Activated CD4-positive, alpha-beta T cell treated with anti-CD3 and anti-CD28 coated beads, Interleukin-2, amount 50 U/mL, for 24 hours (primary cell): ENCODE measurements at places on chromosomes 16 and 17.

GRCh38 chr17:35088356-35088880 lies 24.9 kb upstream of the RFFL start:
- DNase-seq: no peak

DNA sequence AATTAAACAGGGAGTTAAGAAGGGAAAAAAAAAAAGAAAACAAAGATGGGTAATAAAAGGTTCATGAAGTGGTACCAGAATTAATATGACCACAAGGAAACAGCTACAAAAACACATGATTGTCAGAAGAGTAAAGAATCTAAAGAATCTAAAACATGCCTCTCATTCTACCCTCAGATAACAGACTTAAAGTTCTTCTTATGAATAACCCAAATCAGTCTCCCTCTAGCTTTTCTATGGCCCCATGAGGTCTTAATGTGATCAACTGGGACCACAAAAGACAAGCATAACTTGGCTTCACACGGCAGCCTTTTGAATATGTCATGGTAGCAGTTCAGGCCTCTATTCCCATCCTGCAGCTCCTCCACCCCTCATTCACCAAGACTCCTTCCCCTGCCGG lies 6.9 kb downstream of the MYH10 start:
- no peak for DNase-seq

- no peak for DNase-seq
Measured at GRCh38 chr17:59825533-59826322, 67.0 kb downstream of the TUBD1 start.

- DNase-seq: no peak
Measured at GRCh38 chr16:24953721-24954120, 61.4 kb downstream of the ARHGAP17 start.

DNA sequence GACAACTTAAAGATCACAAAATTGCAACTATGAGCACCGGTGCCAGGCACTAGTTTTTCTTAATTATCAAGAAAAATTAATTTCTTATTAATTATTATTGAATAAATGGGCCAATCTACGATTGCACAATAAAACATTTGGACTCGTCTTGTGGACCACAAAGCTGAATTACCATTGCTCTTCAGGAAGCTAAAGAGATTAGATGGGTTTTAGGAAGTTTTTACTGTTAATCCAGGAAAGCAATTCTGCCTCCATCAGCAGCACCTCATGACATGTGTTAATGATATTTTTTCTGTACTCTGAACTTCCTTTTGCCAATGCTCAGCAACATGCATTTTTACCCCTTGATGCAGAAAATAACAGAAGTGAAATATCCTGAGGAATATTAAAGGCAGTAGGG lies 37.9 kb downstream of the HS3ST3A1 start:
- no peak for DNase-seq

DNA sequence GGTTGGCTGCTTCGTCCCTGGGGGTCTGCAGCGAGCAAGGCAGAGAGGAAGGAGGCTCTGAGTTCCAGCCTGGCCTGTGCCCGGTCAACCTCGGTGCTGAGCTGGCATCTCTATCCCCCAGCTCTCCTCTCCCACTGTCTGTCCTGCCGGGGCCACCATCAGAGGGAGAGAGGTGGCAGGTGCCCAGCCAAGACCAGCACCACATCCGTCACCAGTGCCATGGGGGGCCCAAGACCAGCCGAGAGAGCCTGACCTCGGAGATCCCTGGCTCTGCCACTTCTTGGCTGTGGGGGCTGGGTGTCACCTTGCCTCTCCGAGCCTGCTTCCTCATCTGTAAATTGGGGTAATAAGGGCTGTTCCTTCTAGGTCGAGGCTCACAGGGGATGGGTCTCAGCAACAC lies 560 bp upstream of the P2RX1 start:
- no peak for DNase-seq

- DNase-seq: no peak
Measured at GRCh38 chr17:60361889-60362288, 30.0 kb downstream of the USP32 start.

DNA sequence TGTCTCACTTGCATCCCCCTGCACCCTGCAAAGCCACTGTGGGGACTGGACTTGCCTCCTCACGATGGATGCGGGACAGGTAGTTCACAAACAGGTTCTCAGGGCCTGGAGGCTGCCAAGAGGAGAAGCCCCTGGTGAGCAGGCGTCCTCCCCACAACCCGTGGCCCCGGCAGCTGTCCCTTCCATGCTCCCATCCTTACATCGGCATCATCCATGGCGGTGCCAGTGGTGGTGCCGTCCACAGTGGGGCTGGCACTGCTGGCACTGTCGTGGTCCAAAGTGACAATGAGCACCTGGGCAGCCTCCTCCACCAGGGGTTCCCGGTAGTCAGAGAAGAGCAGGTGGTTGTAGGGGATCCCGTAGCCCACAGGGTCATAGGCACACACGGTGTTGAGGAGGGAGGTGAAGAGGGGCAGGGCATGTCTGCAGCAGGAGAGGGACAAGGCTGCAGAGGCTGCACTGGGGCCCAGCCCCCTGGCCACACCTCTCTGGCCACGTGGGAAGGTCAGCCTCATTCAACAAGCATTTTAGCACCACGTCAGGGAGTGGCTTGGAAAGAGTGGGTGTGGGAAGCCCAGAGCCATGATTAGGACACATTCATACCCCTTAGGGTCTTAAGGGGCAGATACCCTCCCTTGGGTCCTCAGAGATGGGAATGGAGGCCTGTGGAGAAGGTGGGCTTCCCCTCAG lies 12.6 kb downstream of the HID1 start:
- no peak for DNase-seq

GRCh38 chr17:39639566-39640458 lies 2.9 kb downstream of the STARD3 start:
- DNase-seq: no peak

GRCh38 chr17:78010759-78011158 lies 52.3 kb downstream of the TNRC6C start:
- no peak for DNase-seq

DNA sequence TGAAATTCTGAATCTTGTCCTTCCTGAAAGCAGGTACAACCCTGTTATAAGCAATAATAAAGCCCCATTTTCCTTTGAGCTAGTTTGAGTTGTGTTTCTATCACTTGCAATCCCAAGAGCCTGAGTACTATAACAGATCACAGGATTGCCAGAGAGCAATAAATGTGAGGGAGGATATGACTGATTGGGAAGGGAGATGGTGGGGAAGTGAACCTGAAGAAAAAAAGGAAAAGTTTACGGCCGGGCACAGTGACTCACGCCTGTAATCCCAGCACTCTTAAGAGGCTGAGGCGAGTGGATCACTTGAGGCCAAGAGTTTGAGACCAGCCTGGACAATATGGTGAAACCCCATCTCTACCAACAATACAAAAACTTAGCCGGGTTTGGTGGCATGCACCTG lies 80.4 kb downstream of the COX10 start:
- no peak for DNase-seq

DNA sequence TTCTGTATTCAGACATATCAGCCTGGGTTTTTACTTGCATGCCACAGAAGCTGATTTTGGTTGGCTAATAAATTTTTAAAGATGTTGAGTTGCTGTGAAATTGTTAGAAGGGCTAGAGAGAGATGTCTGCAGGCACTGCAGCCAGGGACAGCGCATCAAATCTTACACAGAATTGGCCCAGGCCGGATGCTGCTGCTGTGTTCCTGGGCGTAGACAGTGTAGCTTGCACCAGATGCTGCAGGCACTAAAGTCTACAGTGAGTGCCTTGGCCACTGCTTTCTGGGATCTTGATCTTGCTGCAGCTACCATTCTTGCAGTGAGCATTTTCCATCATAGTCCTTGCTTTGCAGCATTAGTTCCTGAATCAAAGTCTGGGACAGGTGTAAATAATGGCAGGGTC lies 169.9 kb downstream of the SPECC1 start:
- DNase-seq: no peak

- DNase-seq: peak; percentile 35
Measured at GRCh38 chr17:38605841-38606645, at the start of gene SRCIN1. Gene SRCIN1, minus strand, starts transcription at chr17:38605952. Its CDS starts 247 bp downstream, at chr17:38605705.

GRCh38 chr16:55930036-55930435 lies 54.9 kb upstream of the CES5A start:
- DNase-seq: no peak

- DNase-seq: no peak
Measured at GRCh38 chr17:32894245-32894644, 17.3 kb upstream of the MYO1D start.

DNA sequence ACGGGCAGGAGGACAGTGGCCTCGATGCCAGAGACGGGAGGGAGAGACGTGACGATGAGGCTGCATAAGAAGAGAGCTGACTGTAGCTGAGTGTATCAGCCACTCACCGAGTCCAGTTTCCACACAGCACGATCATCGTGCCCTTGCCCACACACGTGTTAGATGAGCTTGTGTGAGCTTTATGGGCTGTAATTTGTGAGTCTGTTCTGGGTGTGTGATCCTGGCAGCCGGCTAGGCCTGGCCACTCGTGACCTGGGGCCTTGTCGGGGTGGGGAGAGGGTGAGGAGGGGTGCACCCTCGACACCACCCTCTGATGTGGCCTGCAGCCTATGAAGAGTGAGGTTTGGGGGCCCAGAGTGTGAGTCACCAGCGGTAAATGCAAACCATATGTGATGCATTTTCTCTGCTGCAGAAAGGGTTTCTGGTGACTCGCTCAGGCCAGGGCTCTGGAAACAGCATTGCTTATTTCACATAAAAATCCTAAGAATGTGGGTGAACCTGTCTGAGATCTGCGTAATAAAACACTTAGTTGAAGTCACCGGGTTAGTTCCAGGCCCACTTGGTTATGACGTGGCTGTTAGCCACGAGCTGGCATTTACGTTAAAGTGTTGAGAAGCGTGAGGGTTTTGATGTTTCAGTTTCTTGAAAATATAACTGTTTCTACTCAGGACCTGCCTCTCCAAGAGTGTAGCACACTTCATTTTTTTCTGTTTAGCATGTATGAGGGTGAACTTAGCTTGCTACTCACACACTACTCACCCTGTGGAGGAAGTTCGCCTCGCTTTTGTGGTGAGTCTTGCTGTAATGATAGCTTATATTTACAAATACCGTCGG lies 4.2 kb downstream of the METRNL start:
- no peak for DNase-seq

- DNase-seq: no peak
Measured at GRCh38 chr17:48453447-48453846, 23.4 kb upstream of the SKAP1 start.

GRCh38 chr17:17834974-17835373 lies 1.8 kb downstream of the SREBF1 start:
- no peak for DNase-seq

DNA sequence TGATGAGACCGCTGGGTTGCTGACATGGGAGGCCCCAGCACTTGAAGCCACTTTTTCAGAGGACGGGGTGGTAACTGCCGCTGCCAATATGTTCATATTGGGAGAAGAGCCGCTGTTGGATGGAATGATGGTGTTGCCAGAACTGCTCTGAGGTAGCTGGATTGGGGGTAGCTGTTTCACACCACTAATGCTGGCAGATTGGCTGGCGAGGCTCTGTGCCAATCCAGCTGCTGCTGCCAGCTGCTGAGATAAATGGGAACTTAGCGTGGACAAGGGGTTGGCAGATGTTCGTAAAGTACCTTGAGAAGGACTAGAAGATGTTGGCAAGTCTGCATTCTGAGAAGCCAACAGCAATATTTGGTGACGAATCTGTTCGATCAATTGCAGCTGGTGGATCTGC lies 10.0 kb downstream of the SALL1 start:
- DNase-seq: no peak

GRCh38 chr17:6657633-6658287 lies 6.2 kb downstream of the C17orf100 start:
- DNase-seq: no peak

DNA sequence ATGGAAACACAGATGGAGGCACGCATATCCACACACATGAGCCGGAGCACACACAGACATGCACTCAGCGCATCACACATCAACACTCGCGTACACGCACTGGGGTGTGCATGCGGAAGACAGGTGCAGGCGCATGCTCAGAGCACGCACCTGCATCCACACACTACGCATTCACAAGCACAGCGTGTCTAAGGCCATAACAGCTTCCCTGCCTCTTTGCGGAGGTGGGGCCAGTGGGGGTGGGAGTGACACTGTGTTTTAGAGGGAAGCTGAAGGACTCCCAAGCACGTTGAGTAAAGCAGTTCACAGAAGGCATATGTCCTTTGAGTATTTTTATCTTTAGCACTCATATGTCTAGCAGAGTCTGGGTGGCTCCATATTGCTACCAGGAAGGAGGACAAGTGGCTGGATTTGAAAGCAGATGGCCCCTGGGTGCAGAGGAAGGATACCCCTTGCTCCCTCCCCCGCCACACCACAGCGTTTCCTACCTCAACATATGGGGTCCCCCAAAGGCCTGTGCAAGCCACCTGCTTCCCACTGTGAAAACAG lies 68.6 kb upstream of the TOB1 start:
- DNase-seq: no peak

DNA sequence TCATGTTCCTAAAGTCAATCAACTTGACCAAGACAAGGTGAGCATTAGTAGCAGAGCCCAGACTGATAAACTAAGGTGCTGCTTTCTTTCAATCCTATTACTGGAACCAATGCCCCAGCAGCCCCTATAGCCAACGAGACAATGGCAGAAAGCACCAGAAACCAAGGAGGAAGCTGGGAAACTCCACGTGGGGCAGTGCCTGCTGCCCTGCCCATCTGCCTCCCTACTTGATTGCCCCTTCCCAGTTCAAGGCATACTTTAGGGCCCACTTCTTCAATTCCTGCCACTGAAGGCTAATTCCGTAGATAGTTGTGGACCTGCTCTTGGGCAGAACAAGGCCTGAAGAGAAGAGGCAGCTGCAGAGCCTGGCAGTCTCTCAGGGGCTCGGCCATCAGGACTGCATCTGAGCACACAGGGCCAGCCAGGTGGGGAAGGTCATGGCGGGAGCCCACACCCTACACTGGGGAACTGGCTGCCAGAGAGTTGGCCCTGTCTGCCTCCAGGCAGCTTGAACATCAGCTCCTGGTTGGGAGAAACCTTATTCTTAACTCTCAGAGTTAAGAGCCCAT lies 30.9 kb downstream of the WSB1 start:
- DNase-seq: no peak

DNA sequence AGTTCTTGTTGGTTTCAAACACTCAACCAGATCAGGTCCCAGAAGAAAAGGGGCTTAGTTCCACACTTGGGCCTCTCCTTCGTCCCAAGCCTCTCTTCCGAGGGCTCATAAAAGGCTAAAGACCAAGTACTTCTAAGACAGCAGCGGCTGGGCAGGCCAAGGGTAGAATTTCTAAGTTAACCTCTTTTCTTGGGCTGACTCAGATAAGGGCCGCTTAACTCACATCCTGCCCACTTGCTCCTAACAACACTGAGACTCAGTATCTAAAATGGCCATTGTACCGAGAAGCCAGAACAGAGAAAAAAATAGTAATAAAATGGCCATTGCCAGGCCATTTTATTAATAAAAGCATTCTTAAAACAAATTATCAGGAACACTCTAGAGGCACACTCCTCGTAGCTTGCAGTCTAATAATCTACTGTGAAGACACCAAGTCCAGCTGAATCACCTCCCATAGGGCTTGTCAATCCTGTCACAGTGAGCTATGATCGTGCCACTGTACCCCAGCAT lies 42.1 kb downstream of the RANBP10 start:
- DNase-seq: no peak
